ENCODE measurements at places on chromosomes 7 and 10.

GRCh38 chr7:3151784-3152183, 108.1 kb upstream of the CARD11 start:
- no peaks in the 10 kb centered on the region for H3K36me3 ChIP-seq
- peaks cover 10% of the 10 kb centered on the region for H3K4me1 ChIP-seq
- H3K27ac ChIP-seq = no peak overlapping the region

- no peaks in the 10 kb centered on the region for H3K27me3 ChIP-seq
- no peaks in the 10 kb centered on the region for H3K36me3 ChIP-seq
- H3K27ac ChIP-seq = no peak overlapping the region
- no peaks in the 10 kb centered on the region for H3K4me1 ChIP-seq
Observed at GRCh38 chr7:6496842-6497636, 49.3 kb upstream of the DAGLB start.

- H3K4me3 ChIP-seq = no peak overlapping the region
- peaks cover 9% of the 10 kb centered on the region for H3K27me3 ChIP-seq
- no peak for DNase-seq
- H3K36me3 ChIP-seq = no peaks in the 10 kb centered on the region
Observed at GRCh38 chr7:157525491-157525915, 188.7 kb downstream of the DNAJB6 start.

- no peak overlapping the region for H3K4me3 ChIP-seq
- peaks cover 35% of the 10 kb centered on the region for H3K36me3 ChIP-seq
- peaks cover 28% of the 10 kb centered on the region for H3K4me1 ChIP-seq
- no peaks in the 10 kb centered on the region for H3K27me3 ChIP-seq
Observed at GRCh38 chr7:77691892-77692491, 4.3 kb upstream of the RSBN1L start.

- H3K4me3 ChIP-seq = no peak overlapping the region
- H3K4me1 ChIP-seq = no peaks in the 10 kb centered on the region
- DNase-seq = no peak
- H3K27ac ChIP-seq = no peak overlapping the region
Observed at GRCh38 chr10:133326223-133326551, 10.5 kb downstream of the CALY start.

DNA sequence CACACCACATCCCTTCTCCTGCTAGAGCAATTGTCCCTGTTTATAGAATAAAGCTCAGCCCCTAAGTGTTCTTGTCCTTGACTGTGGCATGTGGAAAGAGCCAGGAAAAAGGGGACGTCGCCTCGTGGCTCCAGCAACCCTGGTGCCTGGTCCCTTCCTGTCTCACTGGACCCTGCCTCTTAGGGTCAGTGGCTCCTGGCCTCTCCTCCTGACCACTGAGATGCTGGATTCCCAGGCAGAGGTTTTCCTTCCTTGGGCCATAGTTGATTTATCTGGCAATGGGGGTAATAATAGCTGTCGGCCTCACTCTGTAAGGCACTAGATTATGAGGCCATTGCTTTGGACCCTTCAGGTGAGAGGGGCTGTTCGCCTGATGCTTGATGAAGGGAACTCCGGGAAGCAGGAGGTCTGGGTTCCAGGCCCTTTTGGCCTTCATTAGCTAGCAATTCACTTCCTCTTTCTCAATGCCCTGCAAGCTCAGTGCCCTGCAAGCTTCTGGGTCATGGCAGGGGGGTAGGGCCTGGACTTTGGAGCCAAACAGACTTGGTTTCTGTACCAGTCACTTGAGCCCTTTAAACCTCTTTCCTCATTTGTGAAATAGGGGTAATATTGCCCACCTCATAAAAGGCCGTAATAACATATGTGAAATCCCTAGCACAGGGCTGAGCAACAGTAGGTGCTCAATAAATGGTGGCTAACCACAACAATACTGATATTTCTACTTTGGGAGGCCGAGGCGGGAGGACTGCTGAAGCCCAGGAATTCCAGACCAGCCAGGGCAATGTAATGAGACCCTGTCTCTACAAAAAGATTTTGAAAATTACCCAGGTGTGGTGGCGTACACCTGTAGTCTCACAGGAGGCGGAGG, 1.1 kb downstream of the ASL start:
- H3K27me3 ChIP-seq = peaks cover 3% of the 10 kb centered on the region
- H3K4me1 ChIP-seq = peaks cover 14% of the 10 kb centered on the region

All from activated T-helper 2 cell treated with anti-CD3 and anti-CD28 coated beads, Interferon-gamma antibody, Interleukin-2, Interleukin-4, amounts not matched to agents 10 μg/mL and 5 μg/mL and 100 μg/mL, durations not matched to agents 14 hours and 24 hours and 36 hours (primary cell).